ENCODE measurements at places on chromosomes 2 and 18.

DNA sequence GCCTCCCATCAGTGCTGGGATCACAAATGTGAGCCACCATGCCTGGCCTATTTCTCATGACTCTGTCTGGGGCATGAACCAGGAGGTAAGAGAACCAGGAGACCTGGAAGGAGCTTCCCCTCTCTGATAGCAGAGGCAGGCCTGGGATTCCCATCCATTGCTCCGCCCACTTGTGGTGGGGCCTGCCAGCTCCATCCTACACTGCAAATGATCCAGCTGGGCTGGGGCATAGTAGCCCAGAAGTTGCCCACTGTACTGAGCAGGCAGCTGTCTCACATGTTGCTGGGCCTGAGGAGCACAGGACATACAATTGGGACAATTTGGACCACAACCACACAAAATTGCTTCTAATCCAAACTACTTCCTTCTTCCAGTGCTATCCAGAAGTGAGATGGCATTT lies 91.0 kb downstream of the MARCHF4 start:
- no peak for DNase-seq

GRCh38 chr2:24076849-24077534 lies 866 bp upstream of the SF3B6 start:
- no peak for DNase-seq

DNA sequence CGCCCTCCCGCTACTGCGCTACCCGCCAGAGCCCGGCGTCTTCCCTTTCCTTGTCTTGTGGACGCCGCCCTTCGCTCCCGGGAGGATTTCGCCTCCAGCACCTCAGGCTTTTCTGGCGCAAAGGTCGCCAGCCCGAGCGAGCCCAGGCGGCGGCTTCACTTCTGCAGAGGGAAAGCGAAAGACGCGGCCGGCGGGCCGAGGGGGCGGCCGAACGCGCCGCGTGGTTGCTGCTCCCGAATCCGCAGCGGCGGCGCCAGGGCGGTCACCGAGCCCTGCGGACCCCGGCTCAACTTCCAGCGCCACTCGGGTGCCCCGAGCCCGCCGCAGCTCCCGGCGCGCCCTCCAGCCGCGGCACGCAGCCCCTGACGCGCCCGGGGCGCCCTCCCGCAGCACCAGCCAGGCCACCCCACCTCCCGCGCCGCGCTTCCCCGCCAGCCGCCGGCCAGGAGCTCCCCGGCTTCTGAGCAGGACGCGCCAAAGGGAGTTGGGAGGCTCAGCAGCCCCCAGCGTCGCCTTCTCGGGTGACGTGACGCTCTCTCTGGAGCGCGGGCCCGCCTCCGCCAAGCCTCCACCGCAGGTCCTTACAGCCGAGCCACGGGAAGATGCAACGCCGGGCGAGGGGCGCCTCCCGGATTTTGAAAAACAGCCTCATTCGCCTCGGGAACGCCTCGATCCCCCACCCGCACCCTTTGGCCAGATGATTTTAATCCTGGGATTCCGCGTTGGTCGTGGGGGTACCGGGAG lies 84.9 kb upstream of the EPB41L3 start:
- no peak for DNase-seq

GRCh38 chr2:60710707-60711106 lies 45.4 kb upstream of the PAPOLG start:
- no peak for DNase-seq

DNA sequence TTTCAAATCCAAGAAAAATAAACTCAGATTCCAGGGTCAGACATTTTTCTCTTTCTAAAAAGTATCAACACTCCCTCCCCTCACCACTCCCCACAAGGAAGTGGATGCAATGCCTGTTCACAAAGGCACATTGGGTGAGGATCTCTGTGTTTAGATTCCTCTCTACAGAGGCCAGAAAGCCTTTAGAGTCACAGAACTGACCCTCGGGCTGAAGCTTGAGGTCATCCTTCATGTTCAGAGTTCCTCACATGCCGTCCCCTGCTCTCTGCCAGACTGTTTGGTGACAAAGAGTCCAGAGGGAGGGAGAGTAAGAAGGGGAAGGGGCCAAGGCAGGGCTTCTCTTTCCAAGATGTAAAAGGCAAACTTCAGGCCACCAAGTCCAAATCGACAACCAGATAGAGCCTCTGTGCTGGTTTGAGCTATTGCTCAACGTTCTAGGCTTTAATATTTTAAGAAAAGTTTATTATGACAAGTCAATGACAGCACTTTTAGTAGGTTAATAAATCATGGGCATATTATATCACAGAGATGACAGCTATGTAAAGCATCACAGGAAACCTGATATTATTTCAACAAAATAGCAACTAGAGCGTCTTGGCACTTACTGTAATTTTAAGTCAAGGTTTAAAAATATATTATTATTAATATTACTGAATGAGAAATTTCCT lies 269.4 kb downstream of the ETAA1 start:
- no peak for DNase-seq

- DNase-seq = no peak
These were observed 121.1 kb downstream of the ACOXL start for GRCh38 chr2:110853516-110853915.

GRCh38 chr2:23231865-23232264 lies 153.1 kb upstream of the KLHL29 start:
- DNase-seq = no peak

DNA sequence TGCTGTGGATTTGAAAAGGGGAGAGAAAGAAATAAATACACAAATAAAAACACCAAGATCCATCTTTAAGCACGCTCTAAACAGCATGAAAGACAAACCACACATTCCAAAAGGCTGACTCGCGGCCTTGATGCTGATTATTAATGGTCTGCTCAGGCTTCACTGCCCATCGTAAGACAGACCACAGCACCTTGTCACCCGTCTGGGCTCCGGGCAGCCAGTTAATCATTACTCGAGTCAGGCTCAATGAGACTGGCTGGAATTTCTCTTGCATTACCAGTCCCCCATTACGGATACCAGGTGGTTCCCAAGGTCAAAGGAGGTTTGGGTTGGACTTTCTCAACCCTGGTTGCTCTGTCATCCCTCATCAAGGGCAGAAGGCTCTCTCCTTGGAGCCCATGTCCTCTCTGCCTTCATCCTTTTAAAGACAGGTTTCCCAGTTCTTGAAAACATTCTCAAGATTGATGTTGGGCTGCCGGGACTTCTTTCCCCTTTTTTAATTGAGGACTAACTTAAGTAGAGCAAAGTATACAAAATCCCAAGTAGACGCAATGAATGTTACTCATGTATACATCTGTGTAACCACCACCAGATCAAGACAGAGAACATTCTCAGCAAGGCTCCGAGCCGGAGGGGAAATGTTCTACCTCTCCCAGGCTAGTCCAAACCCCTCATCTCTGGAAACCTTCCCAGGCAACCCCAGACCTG lies 8.1 kb downstream of the SMAD7 start:
- DNase-seq = no peak

- no peak for DNase-seq
These were observed 188.8 kb upstream of the GULP1 start for GRCh38 chr2:188102881-188103280.

DNA sequence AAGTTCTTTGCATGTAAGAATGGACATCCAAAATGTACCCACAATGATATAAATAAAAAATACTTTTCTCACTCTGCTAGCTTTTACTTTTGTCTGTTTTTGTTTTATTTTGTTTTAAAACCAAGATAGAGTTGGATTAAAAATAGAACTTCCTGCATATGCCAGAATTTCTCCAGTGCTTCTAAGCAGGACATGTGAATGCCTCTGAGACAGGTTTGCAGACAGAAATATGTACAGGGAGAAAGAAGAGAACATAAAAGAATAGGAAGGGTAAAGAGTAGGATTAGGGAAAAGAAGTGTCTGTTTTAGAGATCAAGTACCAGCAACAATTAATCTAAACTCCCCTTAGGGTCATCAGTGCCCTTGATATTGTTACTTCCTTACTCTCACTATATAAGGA lies 114.4 kb downstream of the BMPR2 start:
- no peak for DNase-seq

- no peak for DNase-seq
These were observed 51.1 kb upstream of the EHBP1 start for GRCh38 chr2:62654423-62654791.

GRCh38 chr2:111176867-111177266 lies 56.2 kb downstream of the BCL2L11 start:
- no peak for DNase-seq

DNA sequence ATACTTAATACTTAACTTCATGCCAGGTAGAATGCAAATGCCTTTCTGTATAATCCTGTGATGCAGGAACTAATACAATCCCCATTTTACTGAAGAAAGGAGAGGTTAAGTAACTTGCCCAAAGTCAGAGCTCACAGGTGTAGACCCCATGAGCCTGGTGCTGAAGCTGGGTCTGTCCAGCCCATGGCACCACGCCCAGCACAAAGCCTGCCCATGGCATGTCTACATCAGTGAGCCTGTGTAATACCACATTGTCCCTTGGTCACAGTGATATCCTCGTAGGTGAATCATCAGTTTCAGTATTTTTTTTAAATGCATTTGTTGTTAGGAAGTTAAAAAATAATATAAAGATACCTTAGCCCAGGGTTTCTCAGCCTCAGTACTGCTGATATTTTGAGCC lies 69.9 kb upstream of the MCFD2 start:
- DNase-seq = no peak

DNA sequence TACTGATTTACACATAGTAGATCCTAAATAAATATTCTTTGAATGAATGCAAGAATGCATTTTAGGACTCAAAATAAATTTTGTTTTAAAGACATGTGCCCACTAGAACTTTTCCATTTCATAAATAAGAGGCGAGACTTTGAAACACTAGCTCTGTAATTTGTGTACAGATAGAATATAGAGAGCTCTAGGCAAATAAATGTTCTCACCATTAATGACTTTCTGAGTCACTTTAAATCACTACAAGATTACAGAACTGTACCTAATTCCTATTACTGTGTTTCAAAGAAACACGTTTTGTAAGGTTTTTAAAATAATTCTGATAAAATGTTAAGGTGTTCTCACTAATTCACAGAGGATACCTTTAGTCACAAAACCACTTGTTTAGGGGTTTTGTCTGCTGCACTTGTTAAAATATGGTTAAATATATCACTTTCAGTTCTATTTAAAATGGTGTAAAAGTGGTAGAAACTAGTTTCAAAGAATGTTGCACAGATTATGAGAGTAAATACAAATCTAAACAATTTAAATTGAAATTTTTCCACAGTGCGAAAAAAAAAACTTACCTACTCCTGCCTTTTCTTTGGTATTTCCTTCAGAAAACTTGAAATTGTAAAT lies 158.7 kb upstream of the ZC3H15 start:
- no peak for DNase-seq

DNA sequence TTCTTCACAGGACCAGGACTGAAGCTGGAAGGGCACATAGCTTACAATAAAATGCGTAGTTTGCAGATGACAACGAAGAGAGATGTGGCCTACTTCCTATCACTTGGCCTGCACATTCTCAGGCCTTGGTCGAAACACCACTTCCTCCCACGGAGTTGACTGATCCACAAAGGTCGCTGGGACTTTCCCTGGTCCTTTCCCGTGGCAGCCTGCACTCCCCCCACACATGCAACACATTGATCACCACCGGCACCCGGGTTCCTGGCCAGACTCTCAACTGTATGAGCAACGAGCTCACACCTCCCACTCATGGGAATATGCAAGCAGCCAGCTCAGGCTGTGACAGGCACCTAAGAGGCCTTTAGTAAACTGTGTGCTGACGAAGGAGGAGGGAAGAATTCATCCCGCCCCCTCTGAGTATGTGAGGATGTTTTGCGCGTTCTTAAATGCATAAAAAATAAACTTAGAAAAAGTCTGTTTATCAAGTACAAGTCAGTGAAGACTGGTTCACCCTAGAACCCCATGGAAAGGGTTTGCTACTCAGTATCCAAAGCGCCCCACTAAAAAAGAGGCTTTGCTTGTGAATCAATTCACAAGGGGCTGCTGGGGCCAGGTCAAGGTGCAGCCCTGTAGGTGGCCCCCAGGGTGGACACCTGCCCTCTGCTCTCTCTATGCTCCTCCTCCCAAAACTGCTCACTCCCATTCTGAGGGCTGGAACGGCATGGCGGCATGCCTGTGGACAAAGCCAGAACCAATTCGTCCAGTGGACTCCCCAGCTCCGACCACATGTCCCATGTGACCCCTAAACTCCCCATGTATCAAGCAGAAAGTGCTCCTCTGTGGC lies 154.3 kb downstream of the EIPR1 start:
- no peak for DNase-seq

GRCh38 chr18:52160636-52161035 lies 179.4 kb upstream of the DCC start:
- no peak for DNase-seq

GRCh38 chr18:62778976-62779869 lies 63.9 kb downstream of the PHLPP1 start:
- DNase-seq = no peak

DNA sequence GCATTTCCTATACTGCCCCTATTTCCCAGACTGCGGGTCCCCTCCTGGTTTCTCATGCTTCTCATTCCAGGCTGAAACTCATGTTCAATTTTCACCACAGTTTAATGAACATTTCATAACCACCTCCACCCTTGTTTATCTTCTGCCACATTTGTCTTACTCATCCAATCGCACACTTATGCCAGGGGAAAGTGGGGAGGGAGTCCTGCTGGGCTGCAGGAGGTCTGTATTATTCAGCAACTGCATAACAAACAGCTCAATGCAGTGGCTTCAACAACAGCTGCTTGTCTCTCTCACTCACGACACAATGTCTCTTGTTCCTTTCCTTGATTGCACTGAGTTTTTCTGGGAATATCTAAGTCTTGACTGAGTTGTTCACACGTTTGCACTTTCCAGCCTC lies 106.0 kb downstream of the ZNF519 start:
- no peak for DNase-seq

GRCh38 chr2:24337890-24338289 lies 22.4 kb downstream of the ITSN2 start:
- DNase-seq = no peak

GRCh38 chr2:181021199-181021789 lies 40.9 kb downstream of the UBE2E3 start:
- DNase-seq = no peak

DNA sequence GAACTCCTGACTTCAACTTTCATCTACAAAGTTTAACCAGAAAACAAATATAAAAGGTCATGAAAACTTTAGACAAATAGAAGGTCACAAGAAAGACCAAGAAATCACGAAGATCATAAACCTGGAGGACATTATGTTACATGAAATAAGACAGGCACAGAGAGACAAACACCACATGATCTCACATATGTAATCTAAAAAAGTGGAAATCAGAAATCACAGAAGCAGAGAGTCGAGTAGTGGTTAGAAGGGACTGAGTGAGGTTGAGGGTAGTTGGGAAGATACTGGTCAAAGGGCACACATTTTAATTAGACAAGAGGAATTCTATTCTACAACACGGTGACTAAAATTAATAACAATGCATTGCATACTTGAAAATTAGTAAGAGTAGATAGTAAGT lies 1.4 kb downstream of the GCFC2 start:
- DNase-seq = no peak

GRCh38 chr2:7068457-7068856 lies 151.2 kb downstream of the RNF144A start:
- no peak for DNase-seq

DNA sequence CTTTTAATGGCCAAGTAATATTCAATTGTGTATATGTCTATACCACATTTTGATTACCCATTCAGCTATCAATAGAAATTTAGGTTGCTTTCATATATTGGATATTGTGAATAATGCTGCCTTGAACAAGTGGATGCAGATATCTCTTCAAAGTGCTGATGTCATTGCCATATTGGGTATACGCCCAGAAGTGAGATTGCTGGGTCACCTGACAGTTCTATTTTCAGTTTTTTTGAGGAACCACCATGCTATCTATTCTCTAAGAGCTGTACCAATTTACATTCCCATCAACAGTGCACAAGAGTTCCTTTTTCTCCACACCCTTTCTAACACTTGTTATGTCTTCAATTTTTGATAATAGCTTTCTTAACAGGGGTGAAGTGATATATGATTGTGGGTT lies 306.9 kb downstream of the ZNF516 start:
- DNase-seq = no peak

- DNase-seq = no peak
These were observed 76.6 kb downstream of the EIPR1 start for GRCh38 chr2:3301001-3301400.
